ENCODE measurements at places on chromosomes 3 and 15.

DNA sequence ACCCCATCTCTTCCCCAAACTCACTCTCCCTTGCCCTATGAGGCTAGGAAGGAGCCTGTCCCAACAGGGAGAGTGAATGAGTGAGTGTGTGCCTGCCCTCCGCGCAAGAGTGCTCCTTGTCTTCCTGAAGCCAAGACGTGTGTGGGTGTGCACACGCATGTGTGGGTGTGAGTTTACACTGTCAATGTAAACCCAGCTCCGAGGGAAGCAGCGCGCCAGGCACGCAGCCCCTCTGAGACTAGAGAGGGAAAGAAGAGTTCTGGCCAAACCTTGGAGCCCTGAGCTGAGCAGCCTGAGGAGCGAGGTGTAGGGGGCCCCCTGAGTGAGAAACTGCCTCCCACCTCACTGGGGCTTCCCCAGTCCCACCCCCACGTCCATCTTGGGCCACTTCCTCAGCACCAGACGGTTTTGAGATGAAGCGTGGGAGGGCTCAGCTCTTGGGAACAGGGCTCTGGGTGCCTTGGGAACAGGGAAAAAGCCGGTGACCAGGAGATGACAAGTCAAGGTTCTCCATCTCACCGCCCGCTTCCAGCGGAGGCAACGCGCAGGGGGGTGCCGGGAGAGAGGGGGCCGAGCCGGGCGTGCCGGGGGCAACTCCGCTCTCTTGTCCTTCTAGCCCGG, 5.1 kb downstream of the MECOM start:
- DNase-seq = no peak

- DNase-seq = no peak
Measured at GRCh38 chr15:36356466-36356865, 223.0 kb upstream of the CDIN1 start.

DNA sequence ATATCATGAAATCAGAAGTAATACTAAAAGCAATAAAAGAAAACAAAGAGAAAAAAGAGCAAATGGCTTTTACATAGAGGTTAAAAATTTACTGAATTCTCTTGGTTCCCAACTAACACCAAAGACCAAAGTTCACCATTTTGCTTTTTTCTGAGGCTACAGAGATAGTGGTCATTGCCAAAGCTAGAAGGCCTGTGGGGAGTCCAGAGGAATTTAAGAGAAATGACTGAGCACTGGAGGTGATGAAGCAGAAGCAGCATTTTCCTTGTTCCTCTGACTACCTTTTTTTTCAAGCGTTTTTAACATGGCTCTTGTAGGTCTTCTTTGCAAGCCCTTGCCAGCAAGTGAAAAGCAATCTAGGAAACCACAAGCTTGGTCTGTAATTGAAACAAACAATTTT, 58.2 kb downstream of the THBS1 start:
- DNase-seq = no peak

GRCh38 chr15:42232606-42233005, 24.5 kb upstream of the VPS39 start:
- no peak for DNase-seq

DNA sequence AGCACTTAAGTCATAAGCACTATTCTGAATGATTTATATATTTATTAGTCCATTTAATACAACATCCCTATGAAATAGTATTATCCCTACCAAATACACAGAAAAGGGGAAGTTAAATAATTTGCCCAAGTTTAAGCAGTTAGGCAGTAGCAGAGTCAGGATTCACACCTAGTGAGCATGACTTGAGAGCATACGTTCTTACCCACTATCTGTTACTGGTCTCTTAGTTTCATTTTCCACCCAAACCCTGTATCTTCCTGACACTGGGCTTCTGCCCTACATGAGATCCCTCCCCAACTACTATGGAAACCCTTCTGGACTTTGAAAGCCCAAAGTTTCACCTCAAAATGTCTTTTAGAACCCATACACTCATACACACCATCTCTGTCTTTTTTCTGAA, 4.4 kb upstream of the ATOSA start:
- DNase-seq = no peak

- DNase-seq = no peak
Measured at GRCh38 chr3:53775834-53776251, 70.4 kb downstream of the CHDH start.

- DNase-seq = no peak
Measured at GRCh38 chr15:58545307-58546065, 113.7 kb downstream of the LIPC start.

GRCh38 chr3:46930166-46930944, 46.2 kb downstream of the CCDC12 start:
- DNase-seq = no peak

- DNase-seq = no peak
Measured at GRCh38 chr3:195873971-195874370, 34.4 kb downstream of the TNK2 start.

DNA sequence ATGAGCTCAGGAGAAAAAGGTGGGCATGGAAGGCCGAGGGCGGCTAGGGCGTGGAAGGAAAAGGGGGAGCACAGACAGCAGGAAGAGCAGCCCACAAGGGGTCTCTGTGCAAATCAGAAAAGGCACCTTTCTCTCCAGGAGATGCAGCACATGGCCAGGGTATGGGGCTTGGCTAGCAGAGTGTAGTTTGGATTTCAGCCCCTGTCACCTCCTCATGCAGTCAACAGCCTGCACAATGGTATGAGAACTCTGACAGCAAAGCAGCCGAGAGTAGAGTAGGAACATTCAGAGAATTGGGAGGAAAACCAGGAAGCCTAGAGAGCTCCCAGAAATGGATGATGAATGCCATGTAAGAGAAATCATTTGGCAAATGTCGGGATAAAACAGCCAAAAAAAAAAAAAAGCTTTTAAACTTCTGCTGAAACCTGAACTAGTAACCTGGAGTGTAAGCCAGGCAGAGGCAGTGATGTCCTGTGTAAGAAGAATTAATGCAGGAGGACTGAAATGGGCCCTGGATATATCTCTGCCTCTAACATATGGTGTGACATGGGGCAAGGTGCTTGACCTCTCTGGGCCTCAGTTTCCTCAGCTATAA, 25.7 kb downstream of the FSTL1 start:
- DNase-seq = no peak

DNA sequence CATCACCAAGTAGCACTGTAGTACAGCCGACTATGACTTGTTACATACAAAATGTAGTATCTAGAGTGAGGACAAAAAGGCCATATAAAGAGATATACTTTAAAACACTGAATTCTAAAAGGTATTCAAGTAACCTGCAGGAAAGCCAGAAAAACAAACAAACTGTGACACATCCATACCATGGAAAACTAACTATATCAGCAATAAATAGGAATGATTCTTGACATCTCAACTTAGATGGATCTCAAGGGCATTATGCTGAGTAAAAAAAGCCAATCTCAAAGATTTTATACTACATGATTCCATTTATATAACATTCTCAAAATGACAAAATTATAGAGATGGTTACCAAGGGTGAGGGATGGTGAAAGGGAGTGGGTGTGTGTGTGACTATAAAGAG, 143.0 kb downstream of the PEAK1 start:
- no peak for DNase-seq

- DNase-seq = peak; percentile 53
Measured at GRCh38 chr3:168047190-168047795, 48.4 kb downstream of the GOLIM4 start.

DNA sequence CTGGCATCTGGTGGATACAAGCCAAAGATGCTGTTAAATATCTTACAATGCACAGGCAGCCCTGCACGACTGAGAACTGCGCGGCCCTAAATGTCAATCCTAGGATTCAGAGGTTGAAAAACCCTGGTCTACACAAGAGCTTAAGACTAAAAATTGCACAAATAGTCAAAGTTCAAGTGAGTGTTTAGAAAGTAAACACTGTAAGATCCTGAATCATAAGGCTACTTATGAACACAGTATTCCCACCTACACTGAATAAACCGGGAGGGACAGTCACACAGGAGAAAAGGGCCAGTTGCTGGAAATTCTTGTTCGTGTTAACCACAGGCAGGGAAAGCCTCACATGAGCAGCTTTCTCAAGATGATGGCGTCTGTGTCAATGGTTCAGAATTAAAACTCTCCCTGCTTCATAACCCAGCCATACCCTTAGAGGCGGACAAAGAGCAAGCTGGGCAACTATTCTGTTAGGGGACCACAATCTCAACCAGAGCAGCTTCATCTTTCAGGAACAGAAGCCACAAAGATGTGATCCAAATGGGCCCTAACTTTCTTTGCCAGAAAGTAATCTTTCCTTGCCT, 37.7 kb downstream of the LRIG1 start:
- DNase-seq = no peak

GRCh38 chr3:118480101-118480860, 554.4 kb downstream of the IGSF11 start:
- no peak for DNase-seq

- no peak for DNase-seq
Measured at GRCh38 chr3:115187149-115187757, 40.2 kb upstream of the ZBTB20 start.

DNA sequence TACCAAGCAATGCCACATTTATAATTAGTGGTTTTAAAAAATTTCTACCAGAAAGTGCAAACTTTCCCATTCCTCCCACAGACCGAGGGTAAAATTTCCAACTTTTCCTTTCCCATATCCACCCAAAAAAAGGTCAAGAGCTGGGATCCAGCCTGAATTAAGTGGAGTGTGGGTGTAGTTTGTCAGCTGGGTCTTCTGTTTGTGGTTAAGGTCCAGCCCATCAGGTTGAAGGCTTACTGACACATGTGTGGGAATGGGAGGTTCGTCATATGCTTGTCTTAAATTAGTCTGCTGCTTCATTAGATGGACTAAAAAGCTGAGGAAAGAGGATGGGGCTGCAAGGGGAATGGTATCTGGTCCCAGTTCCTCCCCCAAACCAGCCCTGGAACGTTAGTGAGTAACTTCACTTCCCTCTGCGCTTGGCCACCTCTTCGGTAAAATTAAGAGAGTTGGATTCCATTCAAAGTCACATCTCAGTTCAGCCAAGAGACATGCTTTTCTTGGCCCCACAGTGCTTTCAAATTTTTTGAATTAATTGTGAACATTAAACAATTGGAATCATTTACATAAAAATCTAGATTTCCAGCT, 59.0 kb upstream of the PLCL2 start:
- no peak for DNase-seq

- DNase-seq = no peak
Measured at GRCh38 chr15:98951493-98952320, 55.9 kb downstream of the PGPEP1L start.

GRCh38 chr3:194972641-194973040, 287.0 kb downstream of the FAM43A start:
- no peak for DNase-seq

DNA sequence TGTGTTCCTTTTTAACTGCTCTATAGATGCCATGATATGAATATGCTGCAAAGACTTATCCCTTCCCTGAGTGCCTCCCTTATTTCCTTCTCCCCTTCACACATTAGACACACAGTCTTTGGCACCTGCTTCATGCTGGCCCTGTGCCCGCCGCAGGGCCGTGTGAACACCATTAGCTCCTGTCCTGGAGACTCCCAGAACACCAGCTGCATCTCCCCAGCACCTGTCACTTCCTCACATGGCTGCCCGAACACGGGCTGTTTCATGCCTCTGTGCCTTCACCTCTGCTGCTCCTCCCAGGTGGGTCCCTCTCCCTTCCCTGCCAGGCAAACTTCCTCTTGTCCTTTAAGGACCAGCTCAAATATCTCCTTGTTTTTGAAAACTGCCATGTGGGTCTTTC, 40.5 kb upstream of the SEC13 start:
- DNase-seq = no peak

DNA sequence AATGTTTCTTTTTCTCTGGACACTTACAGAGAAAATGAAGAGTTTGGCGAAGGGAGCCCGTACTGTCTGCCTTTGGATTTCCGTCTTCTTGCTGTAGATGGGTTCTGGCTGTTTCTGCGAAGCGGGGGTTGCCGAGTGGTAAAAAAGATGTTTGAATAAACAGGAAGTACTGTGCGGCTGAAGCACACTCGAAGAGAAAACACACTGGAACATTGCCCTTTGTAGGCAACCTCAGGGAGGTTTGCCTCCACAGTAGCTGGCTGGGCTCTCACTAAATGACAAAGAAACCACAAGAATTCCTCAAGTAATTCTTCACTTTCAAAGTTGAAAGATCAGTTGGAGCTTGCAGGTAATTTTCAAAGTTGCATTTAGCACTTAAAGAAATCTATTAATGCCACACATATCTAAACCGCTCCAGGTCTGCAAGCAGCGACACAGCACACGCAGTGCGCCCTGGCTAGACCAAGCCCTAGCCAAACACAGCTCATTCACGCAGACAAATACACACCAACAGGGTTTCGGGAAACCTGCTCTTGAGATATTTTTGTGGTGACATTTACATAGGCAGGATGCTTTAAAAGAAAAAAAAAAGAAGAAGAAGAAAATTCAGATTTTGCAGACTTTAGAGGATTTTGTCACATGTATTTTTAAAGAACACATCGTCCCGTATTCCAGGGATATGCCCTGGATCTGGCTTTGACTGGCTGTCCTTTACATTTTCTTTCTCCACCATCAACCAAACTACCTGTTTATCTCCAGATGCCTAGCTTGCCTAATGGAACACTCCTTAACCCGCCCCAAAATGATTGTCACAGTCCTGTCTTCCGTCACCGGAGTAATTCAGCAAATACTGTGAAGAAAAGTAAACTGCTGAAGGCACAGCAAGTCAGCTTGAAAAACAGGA, 452.8 kb downstream of the FOXP1 start:
- DNase-seq = peak; percentile 34

DNA sequence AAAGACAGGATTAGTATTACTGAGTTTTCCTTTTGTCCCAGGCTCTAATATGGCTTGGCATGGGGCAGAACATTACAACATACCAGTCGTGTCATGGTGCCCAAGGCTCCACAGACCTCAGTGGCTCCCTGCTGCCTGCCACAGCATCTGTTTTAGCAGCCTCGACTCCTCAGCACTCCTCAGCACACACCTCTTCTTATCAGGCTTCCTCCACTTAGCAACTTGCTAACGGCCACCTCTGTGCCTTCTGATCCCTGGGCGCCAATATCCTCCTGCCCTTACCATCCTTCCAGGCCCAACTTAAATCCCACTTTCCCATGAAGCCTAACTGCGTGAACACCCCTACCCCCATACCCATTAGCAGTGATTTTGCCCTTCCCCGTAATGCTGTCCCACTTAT, 6.2 kb upstream of the CAPN3 start:
- no peak for DNase-seq

DNA sequence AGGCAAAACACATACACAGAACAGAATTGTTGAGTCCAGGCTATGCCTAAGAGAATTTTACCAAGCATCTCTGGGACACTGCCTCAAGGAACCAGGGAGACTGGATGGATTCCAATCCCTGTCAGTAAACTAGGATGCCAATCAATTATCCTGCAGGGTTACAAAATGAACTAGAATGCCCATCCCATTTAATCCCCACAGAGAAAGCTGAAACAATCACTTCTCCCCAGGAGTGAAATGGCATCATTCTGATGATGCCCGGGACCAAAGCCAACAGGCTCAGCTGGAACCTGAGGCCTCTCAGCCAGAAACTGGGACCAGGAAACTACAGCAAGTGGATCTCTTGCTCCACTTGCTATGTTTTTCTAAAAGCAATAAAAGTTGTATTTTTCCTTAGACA, 130.0 kb upstream of the TJP1 start:
- DNase-seq = no peak

- no peak for DNase-seq
Measured at GRCh38 chr3:123449997-123450604, 1.2 kb upstream of the ADCY5 start.

GRCh38 chr15:91447991-91448644, 348.1 kb downstream of the SV2B start:
- no peak for DNase-seq

Data from HEK293T (cell line).